Activated CD8-positive, alpha-beta memory T cell treated with anti-CD3 and anti-CD28 coated beads for 1 hour (primary cell): ENCODE measurements at places on chromosomes 6 and 20.

- DNase-seq = no peak
Measured at GRCh38 chr20:14989535-14990290, 652.3 kb upstream of the FLRT3 start.

GRCh38 chr6:82705579-82705978, 342.0 kb downstream of the TPBG start:
- DNase-seq = no peak

- no peak for DNase-seq
Measured at GRCh38 chr6:41335296-41335695, at the start of gene NCR2. TSS of gene NCR2 (plus strand) at chr6:41335608. CDS start at chr6:41335877, 269 bp downstream.

GRCh38 chr6:108736832-108737231, 111.4 kb upstream of the ARMC2 start:
- no peak for DNase-seq
